AG20443 (cell line): ENCODE measurements at places on chromosomes 12 and 14.

GRCh38 chr12:121334513-121335343, 17.5 kb downstream of the ANAPC5 start:
- peak; percentile 82 for DNase-seq

DNA sequence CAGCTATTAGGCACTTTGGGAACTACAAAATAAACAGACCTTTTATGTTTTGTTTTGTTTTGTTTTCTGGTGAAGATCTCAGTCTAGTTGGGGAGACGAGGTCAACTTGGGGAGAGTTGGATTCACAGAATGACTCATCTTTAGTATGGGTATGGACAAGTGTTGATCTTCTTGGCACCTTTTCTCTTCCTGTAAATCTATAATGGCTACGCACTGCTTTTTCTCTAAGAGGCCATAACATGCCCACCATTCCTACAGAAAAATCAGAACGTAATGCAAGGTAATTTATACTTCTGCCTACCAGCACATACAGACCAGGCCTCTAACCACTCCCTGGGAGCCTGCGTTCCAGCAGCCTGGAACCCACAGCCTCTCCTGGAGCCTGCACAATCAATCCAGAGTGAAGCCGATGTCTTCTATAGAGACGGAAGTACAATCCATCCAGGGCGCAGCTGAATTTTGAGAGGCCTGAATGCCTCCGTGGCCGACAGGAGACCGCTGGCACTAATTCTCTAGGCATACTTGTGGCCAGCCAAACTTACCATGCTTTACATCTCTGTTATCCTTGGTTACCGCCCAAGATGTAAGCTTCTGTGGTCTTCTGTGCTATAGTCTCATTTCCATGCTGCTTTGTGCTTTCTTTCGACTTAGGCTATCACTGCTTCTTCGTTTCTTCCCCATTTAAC, 717 bp downstream of the PPHLN1 start:
- DNase-seq, result peak; percentile 46

- DNase-seq, result peak; percentile 15
These were observed 198.6 kb downstream of the ESR2 start for GRCh38 chr14:64095620-64096019.

DNA sequence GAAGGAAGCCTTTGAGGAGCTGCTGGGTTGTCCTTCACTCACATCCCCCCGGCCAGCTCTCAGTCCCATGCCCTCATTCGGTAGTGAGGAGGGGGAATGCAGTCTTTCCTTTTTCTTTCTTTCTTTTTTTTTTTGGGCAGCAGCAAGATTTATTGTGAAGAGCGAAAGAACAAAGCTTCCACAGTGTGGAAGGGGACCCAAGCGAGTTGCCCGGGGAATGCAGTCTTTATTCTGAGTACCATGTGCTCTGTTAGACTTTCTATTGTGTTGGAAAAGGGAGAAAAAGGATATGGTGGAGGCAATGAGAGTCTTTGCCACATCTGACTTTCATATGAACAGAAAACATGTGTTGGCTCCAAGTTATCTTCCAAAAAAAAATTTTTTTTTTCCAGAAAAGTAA, 29.9 kb upstream of the YARS2 start:
- no peak for DNase-seq

DNA sequence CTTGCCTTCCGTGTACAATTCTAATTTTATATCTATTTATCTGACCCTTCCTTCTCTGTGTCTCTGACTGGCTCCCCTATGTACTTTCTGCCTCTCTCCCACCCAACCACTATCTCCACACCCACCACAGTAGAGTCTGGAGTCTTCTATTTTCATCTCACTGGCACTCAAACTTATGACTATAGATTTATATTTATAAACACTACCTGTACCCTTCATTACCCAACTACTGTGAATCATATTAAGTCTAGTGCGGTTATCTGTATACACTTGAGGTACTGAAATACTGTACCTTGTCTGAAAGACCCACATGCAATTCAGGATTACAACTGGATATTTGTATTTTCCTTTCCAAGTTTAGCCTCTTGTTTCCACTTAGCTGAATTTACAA, 36.1 kb downstream of the ATP2B1 start:
- no peak for DNase-seq

DNA sequence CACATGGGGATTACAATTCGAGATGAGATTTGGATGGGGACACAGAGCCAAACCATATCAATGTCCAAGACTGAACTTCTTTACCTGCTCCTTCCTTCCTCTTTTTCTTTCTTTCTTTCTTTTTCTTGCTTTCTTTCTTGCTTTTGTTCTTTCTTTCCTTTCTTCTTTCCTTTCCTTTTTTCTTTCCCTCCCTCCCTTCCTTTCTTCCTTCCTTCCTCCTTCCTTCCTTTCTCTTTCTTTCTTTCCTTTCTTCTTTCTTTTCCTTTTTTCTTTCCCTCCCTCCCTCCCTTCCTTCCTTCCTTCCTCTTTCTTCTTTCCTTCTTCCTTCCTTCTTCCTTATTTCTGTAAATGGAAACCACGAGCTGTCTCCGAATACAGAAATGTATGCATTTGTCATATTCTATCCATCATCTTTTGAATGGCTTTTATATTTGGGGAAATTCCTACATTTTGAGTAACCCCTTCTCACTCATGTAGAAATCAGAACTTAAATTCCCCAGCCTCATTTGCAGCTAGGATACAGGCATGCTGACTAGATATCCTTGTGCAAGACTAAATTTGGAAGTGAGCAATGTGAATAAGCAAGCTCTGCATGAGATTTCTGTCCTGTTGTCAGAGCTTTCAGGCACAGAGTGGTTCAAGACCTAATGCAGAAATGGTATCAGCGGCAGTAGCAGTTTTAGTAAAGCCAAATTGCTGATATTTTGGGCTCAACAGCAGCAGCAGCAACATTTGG, 11.5 kb downstream of the GPR33 start:
- peak; percentile 28 for DNase-seq

GRCh38 chr12:108596854-108597558, 878 bp downstream of the TMEM119 start:
- peak; percentile 37 for DNase-seq

- DNase-seq, result peak; percentile 69
These were observed 13.3 kb downstream of the SLC15A4 start for GRCh38 chr12:128810182-128811127.

DNA sequence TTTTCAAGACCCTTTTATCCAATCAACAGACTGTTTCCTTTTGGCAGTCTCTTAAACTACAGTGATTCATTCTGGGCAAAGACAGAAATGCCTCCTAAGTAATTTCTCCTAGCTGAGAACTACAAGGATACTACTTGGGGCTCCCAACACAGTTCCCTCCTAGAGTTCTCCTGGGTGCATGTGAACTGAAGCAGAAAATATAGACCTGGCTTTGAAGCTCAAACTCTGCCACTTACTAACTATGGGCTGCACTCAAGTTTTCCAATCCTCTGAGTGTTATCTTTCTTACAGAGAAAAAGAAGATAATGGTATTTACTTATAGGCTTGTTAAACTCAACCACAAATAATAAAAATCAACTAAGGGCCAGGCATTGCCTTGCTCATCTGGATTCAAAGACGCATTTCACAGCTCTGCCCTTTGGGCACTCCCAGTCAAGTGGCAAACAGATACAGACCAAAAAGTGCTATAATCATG, 97.6 kb downstream of the EFCAB11 start:
- DNase-seq, result peak; percentile 27

GRCh38 chr12:67633708-67634107, 14.8 kb upstream of the DYRK2 start:
- no peak for DNase-seq

DNA sequence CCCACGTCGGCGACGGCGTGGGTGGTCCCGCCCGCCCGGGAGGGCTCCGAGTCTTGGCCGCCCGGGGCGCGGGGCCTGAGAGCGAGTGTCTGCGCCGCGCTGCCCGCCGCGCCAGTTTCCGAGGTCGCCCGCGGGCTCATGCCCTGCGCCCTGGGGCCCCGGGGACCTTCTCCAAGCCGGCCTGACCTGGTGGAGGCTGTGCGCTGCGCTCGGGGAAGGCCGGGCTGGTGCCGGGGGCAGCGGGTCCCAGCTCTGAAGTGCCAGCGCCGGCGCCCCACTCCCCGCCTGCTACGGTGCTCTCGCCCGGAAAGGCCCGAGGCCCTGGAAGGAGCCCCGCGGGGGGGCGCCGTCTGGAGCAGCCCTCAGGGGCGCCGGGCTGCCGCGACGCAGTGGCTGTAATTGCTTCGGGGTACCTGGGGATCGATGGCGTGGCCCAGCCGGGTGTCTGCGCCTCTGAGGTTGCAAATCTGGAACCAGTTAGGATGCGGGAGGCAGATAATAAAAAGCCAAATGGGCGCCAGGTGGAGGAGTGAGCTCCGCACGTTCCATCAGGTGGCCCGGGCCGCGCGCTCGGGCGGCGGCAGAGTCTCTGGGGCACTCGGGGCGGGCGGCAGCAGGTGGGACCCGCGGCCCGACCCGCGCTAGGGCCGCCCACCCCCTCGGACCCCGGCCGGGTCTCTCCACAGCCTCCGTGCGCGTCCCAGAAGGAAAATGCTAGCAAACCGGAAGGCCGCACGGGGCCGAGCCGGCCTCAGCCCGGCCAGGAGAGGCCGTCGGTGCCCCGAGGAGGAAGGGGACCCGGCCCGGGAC, 102.3 kb upstream of the DIO3 start:
- no peak for DNase-seq

DNA sequence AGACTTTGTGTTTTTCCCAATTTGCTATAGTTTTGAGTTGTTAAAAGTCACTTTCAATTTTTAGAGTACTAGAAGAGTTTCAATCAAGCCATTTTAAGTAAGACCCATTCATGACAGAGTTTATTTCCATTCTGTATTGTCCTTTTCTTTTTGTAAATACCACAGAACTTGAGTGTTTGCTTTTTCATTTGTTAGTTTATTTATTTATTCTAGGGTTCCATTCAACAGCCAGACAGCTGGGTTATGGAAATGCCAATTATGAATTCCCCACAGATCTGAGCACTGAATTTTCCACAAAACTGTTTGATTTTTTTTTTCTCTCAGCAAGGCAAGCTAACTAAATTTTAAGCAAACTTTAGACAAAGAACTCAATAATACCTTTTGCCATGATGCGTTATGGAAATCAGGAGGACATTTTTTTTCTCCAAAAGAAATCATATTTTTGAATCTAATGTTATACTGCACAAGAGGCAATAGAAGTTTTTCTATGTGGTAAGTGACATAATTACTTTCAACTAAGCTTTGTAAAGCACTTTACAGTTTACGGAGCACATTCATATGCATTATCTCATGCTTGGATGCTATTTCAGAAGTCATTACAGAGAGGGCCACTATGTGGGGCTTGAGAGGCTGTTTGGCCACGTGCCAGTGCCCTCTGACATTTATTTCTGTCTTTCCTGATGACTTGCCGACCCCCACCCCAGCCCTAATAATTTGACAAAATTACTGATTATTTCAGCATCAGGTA, 181.5 kb downstream of the VRK1 start:
- no peak for DNase-seq

- peak; percentile 45 for DNase-seq
These were observed 21.4 kb upstream of the CEP170B start for GRCh38 chr14:104843442-104844305.

- DNase-seq, result no peak
These were observed 448.4 kb downstream of the DAD1 start for GRCh38 chr14:22140633-22141032.

DNA sequence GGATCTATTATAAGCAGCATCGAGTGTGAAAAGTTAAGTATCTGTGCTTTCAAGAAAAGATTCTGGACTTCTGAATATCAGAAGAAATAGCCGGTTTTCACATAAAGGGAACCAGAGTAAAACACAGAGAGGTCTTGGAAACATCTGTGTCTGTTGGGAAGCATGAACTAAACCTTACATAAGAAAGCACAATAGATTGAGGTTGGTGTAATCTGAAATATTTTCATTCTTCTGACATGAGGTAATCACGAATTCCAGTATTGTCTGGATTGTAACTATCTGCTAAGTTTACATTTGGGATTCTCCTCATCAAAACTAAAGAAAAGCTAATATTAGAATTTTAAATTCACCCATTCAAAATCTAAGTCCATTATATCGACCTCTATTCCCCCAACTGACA, 161.3 kb downstream of the CPNE8 start:
- peak; percentile 51 for DNase-seq

DNA sequence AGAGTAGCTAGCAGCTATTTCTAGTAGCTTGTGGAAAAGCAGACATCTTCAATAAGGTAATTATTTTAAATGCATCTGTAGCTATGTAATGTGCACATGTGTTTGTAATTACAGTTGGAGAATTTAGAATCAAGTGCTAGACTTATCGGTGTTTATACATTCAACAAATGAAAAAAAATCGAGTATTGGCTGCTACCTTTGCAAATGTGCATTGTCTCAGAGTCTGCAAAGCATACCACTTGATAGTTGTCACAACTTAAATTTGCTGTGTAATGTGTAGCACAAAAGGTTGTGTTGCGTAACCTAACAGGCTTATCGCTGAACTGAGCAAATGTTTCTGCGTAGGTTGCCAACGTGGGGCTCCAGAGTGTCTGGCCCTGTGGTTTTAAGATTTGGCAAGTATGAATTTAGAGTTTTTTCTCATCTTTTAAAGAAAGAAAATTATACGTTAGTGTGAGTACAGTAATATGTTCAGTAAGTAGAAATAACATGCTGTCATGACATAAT, 44.3 kb downstream of the TMTC2 start:
- DNase-seq, result peak; percentile 29
